ENCODE measurements at places on chromosomes 12 and 14. TPM values are rescaled to one million over a fixed set of nuclear protein-coding genes. Genes with fewer than 3 reads are reported as not detected.

The ALG10 gene
- 9.4 TPM for total RNA-seq

The KLRD1 gene
- 5.2 TPM for total RNA-seq

The RNASE7 gene
- not detected for total RNA-seq

The KRT73 gene
- not detected for total RNA-seq

The CELA1 gene
- total RNA-seq, result not detected

The MSRB3 gene
- 41.4 TPM for total RNA-seq

The NKX2-1 gene
- total RNA-seq, result 185 TPM

The MDGA2 gene
- 3.2 TPM for total RNA-seq

The PTCSC3 gene
- 2.3 TPM for total RNA-seq

The WNT5B gene
- 7.8 TPM for total RNA-seq

The CCDC196 gene
- not detected for total RNA-seq

The NXPH4 gene
- total RNA-seq, result 0.80 TPM

The MYRFL gene
- 1.9 TPM for total RNA-seq

The MANSC1 gene
- 8.0 TPM for total RNA-seq

The NTF3 gene
- 2.7 TPM for total RNA-seq

The SERPINA9 gene
- not detected for total RNA-seq

The OS9 gene
- total RNA-seq, result 174 TPM

The TESPA1 gene
- total RNA-seq, result 1.3 TPM

The FLRT2 gene
- 53.7 TPM for total RNA-seq

GRCh38 chr12:9697619-9698018, 28.1 kb downstream of the CLEC2D start:
- DNase-seq, result no peak

GRCh38 chr12:108799401-108800243, 57.8 kb downstream of the SSH1 start:
- no peak for DNase-seq

DNA sequence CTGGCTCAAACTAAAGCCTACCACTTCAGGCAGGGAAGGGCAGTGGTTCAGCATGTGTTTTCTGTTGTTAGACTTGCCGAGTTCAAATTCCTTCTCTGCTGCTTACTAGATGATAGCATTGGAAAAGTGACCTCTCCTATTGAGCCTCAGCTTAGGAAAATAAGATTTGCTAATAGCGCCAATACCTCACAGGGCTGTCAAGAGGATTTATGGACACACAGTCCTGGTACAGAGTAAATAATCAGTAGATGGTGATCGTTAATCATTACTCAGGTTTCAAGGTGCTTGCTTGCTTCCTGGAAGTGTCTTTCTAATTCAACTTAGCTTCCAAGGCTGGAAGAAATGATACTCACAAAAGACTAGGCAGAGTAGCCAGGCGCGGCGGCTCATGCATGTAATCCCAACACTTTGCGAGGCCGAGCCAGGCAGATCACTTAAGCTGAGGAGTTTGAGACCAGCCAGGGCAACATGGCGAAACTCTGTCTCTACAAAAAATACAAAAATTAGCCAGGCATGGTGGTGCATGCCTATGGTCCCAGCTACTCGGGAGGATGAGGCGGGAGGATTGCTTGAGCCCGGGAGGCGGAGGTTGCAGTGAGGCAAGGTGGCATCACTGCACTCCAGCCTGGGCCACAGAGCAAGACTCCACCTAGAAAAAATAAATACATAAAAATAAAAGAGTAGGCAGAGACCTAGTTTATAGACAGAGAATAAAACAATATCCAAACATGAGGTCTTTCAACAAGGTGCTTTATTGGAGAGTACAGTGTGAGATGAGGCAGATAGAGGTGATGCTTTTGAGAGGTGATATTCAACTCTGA, 6.0 kb downstream of the PLA2G1B start:
- peak; percentile 43 for DNase-seq

- DNase-seq, result peak; percentile 42
Measured at GRCh38 chr14:33210311-33210710, 271.6 kb downstream of the NPAS3 start.

DNA sequence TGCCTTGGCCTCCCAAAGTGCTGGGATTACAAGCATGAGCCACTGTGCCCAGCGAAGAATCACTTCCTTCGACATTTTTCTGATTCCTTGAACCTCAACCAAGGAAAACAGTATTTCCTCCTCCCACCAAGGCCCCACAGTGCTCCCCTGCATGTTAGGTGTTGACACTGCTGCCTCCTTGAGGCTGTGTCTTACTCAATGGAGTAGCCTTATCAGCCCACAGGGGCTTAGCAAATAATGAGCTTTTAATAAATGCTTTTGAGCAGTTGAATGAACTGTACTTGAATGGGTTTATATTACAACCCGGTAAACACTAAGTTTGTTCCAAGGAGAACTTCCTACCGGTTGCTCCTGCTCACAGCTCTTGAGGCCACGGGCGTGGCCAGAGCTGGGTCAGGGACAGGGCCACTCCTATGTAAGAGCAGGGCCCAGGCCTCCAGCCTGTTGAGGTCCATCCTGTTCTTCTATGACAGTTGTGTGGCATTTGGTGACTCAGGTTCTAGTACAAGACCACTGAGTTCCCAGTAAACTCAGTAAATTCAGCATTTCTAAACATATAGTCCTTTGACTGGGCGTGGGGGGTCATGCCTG, 36.8 kb upstream of the TUBA1A start:
- DNase-seq, result peak; percentile 67

GRCh38 chr12:56128670-56129205, 671 bp downstream of the ESYT1 start:
- peak; percentile 50 for DNase-seq

DNA sequence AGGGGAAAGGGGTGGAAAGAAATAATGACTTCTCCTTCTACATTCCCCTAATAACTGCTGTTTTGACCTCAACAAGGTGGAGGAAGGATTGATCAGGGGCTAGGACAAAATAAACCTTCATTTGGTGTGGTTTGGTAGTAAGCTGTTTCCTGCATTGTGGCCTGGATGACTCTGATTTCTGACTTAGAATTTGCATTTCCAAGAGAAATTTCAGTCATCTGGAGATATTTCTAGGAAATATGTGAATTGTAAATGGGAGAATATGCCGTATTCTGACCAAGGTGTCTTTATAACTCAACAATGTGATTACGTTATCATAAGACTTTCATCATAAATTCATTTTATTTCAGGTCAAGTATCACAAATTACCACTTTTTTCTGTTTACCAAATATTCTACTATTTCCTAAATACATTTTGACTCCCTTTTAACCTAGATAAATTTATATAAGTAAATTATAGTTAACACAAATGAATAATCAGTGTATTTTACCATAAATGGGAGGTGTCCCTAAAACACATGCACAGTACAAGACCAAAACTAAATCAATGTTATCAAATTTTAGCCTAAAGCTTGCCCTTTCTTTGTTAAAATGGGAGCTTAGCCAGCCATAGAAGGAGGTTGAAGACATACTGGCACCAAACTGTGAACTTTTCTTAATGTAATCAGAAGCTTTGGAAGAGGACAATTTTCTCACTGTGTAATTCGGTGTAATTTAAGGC, 828.8 kb downstream of the TMTC2 start:
- DNase-seq, result no peak

GRCh38 chr14:99874306-99874705, 81.1 kb downstream of the EML1 start:
- no peak for DNase-seq

DNA sequence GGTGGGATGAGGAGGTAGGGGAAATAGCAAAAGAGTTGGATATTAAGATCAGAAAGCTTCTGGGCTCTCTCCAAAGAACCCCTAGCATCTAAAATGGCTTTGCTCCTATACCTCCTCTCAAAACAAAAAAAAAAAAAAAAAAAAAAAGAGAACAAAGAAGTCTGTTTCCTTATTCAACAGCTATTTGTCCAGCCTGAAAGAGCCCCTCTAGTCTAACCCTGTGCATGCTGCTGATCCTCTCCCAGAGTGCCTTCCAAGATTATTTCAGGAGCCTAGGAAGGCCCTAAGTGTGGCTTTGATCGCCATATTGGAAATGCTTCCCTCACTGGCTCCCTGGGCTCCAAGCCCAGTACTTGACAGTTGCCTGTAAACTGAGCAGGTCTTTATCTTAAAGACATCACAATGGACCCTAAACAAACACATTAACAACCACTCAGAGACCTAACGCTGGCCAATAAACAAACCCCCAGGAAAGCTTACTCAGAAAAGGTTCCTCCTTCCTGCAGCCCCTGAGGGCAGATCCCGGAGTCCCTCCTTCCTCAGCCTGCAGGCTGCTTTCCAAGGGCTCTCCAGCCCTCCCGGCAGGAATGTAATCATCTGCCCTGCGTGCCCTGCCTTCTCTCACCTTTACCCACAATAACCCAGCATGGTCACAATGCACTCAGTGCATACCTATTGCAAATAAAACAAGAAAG, 17.4 kb upstream of the COL2A1 start:
- DNase-seq, result peak; percentile 82

GRCh38 chr14:103056322-103057027, 874 bp downstream of the CDC42BPB start:
- peak; percentile 89 for DNase-seq

DNA sequence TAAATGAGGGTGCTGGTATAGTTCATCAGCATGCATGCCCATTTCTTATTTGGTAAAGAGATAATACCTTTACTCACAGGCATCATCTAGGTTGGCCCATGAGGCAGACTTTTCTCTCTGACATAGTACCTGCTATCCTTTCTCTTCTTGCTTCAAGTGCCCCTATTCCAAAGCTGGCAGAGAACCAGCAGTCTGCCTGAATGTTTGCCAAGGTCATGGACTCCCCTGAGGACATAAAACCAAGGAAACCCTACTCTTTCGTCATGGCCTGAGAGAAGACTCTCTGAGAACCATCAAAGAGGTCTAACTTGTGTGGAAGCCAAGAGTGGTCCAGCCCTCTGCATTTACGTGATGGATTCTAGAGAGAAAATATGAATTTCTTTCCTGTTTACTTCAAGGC, 11.9 kb downstream of the PPP1R36 start:
- peak; percentile 19 for DNase-seq
